ENCODE measurements at places on chromosomes 7 and 10.

DNA sequence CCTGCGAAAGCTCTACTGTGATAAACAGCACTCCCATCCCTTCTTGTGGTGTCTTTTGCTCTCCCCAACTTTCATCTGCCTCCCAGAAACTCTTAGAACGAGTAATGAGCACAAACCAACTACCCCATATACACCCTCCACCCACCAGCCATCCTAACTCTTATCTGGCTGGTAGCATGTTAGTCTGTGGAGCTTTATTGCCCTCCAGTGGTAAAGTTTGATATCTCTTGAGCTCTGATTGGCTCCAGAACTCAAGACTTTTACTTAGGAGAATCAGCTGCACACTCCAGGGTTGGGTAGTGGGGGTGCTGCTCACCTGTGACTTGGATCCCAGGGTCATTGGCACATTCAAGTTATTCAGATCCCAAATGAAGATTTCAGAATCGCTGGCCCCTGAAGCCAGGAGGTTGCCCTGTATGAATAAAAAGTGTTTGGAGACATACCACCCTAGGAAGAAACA is 10.9 kb downstream of the SEC31B start:
- DNase-seq: peak; percentile 43

- DNase-seq: peak; percentile 34
These were observed 76.7 kb downstream of the SFMBT2 start for GRCh38 chr10:7333961-7334641.

- DNase-seq: peak; percentile 5
These were observed 703.5 kb upstream of the SEMA3D start for GRCh38 chr7:85890244-85890811.

- DNase-seq: peak; percentile 77
These were observed 48.5 kb upstream of the SLC29A3 start for GRCh38 chr10:71270301-71271220.

- DNase-seq: no peak
These were observed 1.2 kb downstream of the GRIFIN start for GRCh38 chr7:2474813-2475677.

- DNase-seq: no peak
These were observed 64.9 kb downstream of the CUL1 start for GRCh38 chr7:148763622-148764021.

DNA sequence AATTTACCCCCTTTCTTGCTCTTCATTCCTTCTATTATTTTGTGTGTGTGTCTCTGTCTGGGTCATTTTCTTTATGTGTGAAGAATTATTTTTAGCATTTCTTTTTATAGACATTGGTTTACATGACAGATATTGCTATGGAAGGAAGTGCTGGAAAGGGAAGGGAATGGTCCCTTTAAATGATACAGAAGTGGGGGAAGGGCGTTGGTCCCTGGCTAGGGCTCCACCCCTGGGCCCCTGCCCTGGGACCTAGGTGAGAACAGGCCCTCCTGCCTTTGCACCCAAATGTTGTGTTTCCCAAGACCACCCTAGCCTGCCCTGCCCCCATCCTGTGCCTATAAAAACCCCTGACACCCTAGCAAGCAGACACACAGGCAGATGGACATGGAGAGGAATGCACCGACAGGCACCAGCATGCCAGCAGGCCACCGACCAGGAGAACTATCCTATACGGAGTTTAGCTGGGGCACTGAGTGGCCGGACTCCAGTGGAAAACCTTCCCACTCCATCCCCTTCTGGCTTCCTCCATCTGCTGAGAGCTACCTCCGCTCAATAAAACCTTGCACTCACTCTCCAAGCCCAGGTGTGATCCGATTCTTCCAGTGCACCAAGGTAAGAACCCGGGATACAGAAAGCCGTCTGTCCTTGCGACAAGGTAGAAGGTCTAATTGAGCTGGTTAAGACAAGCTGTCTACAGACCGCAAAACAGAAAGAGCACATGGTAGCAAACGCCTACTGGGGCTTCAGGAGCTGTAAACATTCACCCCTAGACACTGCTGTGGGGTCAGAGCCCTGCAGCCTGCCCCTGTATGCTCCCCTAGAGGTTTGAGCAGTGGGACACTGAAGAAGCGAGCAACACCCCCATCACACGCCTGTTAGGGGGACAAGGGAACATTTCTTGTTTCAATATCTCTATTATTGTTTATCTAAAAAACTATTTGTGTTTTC is 515.7 kb downstream of the SORCS1 start:
- DNase-seq: no peak

DNA sequence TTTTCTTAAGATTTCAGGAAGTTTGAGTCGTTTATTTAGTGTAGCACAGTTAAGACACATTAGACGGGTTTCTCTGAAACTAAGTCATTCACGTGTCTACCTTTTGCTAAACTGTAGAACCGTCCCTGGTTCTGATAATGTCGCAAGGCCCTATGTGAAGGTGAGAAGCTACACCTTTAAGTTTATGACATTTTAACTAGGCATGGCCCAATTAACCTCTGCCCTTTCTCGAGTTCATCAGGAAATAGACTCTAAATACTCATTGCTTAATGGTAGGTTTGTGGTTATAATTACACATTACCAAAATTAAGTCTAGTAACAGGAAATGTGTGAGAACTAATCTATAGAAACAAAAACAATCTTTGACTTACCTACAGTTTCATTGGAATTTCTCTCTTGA is 126.6 kb upstream of the FZD8 start:
- DNase-seq: no peak

DNA sequence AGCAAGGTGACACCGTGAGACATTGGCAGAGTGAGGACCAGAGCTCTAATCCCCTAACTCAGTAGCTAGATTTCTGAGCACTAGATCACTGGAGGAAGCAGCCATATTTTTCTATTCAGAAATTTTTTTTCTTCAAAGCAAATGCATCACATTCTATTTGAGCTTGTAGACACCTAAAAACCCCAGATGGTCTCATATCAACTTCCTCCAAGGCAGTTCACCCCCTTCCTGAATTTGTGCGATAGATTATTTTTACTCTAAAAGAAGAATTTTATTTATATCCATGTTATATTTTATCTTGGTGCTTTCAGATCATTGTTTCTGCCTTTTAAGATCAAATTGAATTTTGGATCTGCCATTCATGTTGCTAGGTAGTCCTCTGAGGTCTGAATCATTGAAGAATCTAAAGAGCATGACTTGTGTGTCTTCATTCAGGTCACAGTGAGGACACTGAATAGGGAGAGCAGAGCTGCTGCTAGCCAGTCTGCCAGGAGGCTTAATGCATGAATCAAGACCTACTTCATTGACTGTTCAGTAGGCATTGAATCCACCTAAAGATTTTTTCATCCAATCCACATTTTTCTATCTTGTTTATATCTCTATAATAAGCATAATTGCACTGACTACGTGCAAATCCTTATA is 92.9 kb upstream of the LRRTM3 start:
- DNase-seq: no peak

DNA sequence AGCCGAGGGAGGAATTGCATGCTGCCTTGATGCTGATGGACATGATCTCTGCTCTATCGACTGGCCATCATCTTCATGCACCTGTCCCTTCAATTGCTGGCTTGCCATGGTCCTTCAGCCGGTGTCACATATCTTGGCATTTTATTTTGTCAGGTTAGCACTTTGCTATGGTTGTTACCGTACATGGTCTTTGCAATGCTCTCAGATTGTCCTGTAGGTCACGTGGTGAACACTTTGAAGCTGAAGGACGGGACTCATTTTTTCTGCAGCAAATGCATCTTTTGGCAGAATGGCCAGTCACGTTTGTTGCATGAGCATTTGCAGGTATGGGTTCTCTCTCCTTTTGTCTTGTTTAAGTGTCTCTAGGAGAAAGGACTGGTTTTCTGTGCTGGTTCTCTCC is 326.8 kb upstream of the SHH start:
- no peak for DNase-seq

- no peak for DNase-seq
These were observed 12.7 kb downstream of the IKZF1 start for GRCh38 chr7:50317221-50317678.

GRCh38 chr10:22111260-22111659 is 106.6 kb downstream of the EBLN1 start:
- DNase-seq: no peak

DNA sequence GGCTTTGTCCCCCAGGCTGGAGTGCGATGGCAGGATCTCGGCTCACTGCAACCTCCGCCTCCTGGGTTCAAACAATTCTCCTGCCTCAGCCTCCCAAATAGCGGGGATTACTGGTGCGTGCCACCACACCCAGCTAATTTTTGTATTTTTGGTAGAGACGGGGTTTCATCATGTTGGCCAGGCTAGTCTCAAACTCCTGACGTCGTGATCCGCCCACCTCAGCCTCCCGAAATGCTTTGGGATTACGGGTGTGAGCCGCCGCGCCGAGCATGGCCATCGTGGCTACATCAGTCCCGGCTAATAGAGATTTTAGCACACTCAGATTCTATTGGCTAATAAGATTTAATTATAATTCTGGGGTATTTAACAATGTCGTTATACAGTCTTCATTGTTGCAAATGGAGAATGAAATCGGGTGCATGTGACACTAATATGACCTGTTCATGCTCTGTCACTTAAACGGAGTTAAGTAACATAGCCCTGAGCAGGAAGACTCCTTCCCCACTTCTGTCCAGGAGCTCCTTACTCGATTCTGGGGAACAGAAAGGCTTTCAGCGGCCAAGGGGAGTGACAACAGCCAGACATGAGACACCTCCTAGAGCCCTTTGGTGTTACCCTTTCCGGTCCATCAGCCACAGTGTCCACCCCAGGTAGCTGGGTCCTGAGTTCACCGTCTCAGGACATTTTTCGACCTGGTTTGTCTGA is 40.9 kb upstream of the FAM20C start:
- DNase-seq: no peak

GRCh38 chr7:55439627-55440026 is 74.5 kb downstream of the LANCL2 start:
- peak; percentile 73 for DNase-seq

DNA sequence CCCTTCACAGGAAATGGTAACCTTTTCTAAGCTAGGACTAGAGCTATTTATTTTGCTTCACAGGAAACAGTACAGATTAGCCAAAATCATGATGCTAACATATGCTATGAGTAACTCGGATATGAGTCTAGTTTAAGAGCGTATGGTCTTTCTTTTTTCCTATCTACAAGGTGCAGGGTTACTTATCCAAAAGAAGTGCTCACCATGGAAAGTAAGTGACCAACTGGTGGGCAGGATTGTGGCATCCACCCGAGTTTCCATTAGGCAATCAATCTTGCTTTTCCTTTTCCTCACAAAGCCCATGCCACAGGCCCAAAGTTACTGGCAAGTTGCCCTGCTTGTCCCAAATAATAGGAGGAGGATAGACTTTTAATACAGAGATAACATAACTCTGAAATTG is 765.1 kb upstream of the POM121L12 start:
- DNase-seq: no peak

GRCh38 chr7:84195295-84196060 is 889 bp upstream of the SEMA3A start:
- no peak for DNase-seq

GRCh38 chr10:87640043-87640442 is 19.6 kb upstream of the PAPSS2 start:
- DNase-seq: no peak

- DNase-seq: peak; percentile 48
These were observed 120.9 kb downstream of the PLXNA4 start for GRCh38 chr7:132455378-132455777.

DNA sequence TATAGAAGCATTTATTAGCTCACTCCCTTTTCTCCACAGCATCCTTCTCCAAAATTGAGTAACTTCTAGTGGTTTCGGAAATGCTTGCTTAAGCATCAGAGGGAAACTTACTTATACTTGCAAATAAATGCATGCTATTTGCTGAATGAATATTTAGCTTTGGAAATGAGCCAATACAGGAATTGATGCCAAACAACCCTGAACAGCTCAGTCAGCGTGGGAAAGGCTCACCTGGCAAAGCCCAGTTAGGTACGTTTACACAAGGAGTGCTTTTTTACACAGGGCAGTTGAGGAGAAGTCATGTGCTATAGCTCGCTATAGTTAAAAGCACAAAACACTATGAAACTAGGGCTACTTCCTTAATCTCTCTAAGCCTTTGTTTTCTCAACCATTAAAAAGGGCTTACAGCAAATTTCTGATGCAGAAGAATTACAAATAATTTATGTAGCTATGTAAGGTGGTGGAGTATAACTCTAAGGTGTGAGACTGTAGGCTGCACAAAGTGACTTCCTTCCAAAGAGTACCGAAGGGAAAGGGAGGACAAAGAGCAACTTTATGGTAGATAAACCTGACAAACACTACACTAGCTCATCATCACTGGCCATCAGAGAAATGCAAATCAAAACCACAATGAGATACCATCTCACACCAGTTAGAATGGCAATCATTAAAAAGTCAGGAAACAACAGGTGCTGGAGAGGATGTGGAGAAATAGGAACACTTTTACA is 498.2 kb downstream of the PHTF2 start:
- DNase-seq: no peak

DNA sequence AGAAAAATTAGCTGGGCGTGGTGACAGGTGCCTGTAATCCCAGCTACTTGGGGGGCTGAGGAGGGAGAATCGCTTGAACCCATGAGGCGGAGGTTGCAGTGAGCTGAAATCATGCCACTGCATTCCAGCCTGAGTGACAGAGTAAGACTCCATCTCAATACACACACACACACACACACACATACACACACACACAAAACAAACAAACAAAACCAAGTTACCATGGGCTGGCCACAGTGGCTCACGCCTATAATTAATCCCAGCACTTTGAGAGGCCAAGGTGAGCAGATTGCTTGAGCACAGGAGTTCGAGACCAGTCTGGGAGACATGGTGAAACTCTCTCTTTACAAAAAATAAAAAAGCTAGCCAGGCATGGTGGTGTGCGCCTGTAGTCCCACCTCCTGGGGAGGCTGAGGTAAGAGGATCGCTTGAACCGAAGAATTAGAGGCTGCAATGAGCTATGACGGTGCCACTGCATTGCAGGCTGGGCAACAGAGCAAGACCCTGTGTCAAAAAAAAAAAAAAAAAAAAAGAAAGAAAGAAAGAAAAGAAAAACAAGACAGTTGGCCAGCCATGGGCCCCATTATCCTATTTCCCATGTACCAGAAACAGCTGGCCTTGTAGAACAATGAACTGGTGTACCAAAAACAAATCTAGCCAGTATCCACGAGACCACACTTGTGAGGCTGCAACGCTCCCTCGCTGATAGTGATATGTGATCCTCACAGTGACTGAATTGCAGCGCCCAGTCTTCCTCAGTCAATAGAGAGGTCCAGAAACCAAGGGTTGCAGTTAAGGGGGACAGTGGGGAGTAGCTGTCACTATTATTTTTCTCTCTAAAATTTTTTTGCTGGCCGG is 6.6 kb upstream of the AGFG2 start:
- no peak for DNase-seq

- no peak for DNase-seq
These were observed 13.5 kb upstream of the ASCC1 start for GRCh38 chr10:72229261-72230251.

All from RPMI7951 (cell line).